ENCODE measurements at places on chromosomes 5 and 9.

GRCh38 chr5:135937245-135937911, 17.4 kb downstream of the LECT2 start:
- DNase-seq: no peak

- no peak for DNase-seq
These were observed 89.0 kb upstream of the NR4A3 start for GRCh38 chr9:99732715-99733114.

DNA sequence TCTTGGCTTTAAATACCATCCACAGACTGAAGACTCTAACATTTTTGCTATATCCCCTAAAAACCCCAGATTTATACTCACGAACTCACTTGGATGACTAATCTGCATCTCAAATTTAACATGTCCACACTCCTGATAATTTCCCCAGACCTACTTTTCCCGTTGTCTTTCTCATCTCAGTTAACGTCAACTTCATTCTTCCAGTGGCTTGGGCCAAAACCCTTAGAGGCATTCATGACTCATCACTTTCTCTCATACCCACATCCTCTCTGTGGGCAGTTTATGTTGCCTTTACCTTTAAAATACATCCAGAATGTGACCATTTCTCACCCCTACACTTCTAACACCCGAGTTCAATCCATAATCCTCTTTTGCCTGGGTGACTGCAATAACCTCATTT, 96.7 kb downstream of the EDIL3 start:
- DNase-seq: no peak

DNA sequence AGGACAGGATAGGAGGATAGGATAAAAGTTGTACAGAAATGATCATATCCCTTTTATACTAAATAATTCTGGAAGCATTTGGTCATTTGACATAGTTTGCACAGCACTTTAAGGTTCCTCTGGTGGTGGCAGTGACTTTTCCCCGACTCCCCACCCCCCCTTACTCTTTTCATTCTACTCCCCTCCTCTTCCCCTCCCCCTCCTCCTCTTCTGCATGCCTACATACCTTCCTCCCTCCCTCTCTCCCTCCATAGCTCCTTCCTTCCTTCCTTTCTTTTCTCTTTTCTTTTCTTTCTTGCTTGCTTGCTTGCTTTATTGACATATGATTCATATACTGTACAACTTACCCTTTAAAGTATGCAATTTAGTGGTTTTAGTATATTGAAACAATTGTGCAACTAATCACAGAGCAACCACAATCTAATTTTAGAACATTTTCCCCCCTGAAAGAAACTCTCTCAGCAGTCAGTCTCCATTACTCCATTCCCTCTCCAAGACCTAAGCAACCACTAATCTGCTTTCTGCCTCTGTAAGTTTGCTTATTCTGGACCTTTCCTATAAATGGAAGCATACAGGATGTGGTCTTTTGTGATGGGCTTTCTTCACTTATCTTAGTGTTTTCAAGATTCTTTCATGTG, 159.0 kb downstream of the HACD4 start:
- DNase-seq: no peak

DNA sequence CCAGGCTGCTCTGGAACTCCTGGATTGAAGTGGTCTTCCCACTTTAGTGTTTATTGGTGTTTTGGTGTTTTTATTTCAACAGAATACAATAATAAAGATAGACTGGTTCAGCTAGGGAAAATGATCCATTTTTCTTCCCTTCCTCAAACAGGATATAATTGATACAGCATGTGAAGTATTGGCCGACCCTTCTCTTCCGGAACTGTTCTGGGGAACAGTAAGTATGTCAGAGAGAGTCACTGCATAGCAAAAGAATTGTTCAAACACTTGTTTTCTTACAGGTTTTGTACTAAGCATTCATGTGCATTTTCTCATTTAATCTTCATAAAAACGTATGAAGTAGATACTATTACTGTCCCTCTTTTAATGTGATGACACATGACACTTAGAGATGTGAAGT, 31.6 kb downstream of the NUP188 start:
- DNase-seq: no peak
